ENCODE measurements at places on chromosomes 7 and 10.

- DNase-seq = no peak
Measured at GRCh38 chr10:117663750-117664149, 121.2 kb downstream of the EMX2 start.

DNA sequence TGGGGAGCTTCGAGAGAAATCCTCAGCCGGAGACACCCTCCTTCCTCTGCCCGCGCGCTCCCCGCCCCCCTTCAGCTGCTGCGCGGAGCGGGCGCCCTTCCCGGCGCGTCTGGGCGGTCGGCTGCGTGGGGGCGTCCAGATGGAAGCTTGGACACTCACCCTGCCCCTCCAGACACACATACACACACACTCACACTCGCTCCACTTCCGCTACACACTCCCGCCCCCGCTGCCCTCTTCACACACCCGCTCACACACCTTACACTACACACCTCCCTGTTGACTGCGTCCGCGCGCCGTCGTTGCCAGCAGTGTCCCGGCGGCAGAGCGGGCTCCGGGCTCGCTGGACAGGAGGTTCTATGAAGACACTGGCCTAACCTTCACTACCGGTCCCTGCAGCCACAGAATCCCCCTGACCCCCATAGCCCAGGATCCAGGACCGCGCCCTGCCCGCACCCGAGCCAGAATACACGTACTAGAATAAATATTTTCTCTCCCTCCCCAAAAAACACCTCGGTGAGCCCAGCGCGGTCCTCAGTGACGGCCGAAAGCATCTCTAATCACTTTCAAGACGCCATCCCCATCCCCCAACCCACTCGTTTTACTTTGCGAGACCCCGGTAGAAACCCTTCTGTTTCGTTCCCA, 1.1 kb upstream of the EGR2 start:
- DNase-seq = no peak

DNA sequence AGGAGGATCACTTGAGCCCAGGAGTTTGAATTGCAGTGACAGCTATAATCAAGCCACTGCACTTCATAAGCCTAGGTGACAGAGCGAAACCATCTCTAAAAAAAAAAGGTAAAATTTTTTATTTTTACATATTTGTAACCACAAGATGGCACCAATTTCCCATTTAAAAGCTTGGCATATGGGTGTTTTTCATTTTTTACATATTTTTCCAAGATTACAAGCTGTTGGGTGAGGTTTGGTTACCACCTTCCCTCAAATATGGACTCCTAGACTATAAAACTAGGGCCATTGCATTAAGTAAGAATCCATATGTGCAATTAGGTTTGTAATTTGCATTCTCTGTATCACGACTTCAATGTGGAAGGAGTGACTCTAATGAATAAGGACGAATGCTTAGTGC, 129.3 kb upstream of the ACBD5 start:
- DNase-seq = no peak

DNA sequence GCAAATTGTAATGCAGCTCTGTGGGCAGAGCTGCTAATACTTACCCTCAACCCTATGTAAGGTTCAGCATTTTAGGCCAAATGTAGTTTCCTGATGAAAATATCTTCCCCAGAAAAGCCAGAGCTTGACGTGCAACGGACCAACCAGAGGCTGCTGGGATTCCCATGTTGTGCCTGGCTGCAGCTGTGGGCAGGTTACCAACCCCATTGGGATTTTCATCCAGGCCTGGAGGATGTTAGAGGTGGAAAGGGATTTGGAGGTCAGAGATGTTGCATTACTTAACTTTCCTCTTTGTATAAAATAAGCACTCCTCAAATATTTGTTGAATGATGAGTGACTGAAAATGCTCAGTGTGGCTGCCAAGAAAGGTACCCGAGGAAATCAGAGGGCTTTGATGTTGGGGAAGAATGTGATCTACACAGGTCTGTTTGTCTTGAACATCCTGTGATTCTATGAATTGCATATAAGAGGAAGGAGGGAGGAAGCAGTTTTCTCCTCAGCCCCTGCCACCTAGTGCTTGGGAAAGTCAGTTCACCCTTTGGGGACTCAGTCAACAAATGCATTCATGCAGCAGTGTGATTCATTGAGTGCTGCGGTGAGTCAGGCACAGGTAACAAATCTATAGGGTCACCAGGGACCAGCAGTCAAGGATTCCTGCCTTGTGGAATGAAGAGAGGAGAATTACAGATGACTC, 487.2 kb downstream of the RPS24 start:
- DNase-seq = no peak

GRCh38 chr7:82323806-82324205, 119.8 kb downstream of the CACNA2D1 start:
- DNase-seq = no peak

- no peak for DNase-seq
Measured at GRCh38 chr10:110903280-110904278, 15.4 kb downstream of the BBIP1 start.

DNA sequence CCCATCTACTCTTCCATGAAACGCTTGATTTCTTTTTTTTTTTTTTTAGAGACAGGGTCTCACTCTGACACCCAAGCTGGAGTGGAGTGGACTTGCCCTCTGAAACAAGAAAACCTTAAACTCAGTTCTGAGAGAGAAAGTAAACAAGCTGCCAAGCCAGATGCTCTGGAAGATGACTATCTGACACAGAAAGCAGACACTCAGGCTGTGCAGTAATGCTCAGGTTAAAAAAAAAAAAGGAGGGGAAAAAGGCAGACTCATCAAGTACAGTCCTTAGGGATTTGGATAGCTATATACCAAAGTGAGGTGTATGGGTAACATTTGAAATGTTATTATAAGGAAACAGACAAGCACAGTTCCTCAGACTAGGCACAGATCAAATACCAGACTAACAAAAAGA, 80.5 kb downstream of the IDE start:
- no peak for DNase-seq

GRCh38 chr10:31728698-31729224, 199.9 kb downstream of the ARHGAP12 start:
- no peak for DNase-seq

GRCh38 chr7:9091282-9091681, 657.9 kb downstream of the NXPH1 start:
- no peak for DNase-seq

- DNase-seq = no peak
Measured at GRCh38 chr7:21656081-21656480, 113.2 kb downstream of the DNAH11 start.

DNA sequence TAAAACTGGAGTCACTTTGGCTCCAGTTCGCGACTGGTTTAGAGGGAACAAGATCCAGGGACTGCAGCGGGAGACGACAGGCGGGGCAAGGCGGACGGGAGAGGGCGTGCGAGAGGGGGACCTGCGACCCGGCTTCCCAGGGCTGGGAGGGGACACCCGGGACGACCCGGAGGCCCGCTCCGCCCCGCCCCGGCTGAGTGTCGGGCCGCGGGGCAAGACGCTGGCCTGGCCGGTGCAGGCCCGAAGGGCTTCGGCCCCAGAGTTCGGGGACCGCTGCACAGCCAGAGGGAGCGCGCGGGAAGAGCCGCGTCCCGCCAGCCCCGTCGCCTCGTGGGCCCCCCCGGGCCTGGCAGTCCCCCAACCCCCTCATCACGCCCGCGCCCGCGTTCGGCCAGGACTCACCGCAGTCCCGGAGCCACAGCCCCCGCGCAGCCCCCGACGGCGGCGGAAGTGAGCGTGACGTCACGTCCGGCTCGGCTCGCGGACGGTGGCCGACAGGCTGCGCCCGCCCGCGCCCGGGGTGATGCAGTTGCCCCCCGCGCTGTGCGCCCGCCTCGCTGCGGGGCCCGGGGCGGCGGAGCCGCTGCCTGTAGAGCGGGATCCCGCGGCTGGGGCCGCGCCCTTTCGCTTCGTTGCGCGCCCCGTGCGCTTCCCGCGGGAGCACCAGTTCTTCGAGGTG, at the start of the genes TUBGCP2 and ZNF511:
TUBGCP2 (minus strand) TSS at position 452 of the 679 bp plus-strand sequence. CDS start 5,931 bp downstream, outside the sequence.
ZNF511 (plus strand) TSS at position 494 of the 679 bp plus-strand sequence; CDS start at position 524, 30 bp downstream.
- DNase-seq = peak; percentile 93

DNA sequence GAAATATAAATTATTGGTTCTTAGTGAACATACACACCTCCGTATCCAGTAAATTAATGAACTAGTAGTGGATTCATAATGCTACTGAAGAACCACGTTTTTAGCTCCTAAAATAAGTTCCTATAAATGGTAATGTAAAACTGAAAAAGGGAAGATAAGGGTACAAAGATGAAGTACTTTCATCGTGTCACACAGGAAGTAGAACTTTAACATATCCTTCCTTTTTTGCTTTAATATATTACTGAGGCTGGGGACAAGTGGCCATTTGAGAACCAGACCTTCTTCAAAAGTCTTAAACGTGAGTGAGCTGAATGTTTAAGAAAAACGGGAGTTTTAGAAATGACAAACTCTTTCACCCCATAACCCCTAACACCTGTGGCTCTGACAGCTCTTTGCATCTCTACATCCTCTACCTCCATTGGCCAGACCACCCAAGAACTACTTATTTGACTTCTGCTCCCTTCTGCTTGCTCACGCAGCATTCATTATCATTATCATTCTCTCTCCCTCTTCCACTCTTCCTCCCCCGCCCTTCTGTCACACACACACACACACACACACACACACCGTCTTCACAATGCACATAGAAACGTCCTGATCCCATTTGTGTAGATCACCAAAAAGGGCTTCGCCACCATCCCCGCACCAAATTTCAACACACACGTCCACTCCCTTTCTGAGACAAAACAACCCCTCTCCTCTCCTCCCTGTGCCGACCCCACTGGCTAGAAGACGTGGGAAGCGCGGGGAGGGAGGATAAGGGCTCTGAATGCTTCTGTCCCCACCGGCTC, 677 bp downstream of the SKAP2 start:
- peak; percentile 40 for DNase-seq

DNA sequence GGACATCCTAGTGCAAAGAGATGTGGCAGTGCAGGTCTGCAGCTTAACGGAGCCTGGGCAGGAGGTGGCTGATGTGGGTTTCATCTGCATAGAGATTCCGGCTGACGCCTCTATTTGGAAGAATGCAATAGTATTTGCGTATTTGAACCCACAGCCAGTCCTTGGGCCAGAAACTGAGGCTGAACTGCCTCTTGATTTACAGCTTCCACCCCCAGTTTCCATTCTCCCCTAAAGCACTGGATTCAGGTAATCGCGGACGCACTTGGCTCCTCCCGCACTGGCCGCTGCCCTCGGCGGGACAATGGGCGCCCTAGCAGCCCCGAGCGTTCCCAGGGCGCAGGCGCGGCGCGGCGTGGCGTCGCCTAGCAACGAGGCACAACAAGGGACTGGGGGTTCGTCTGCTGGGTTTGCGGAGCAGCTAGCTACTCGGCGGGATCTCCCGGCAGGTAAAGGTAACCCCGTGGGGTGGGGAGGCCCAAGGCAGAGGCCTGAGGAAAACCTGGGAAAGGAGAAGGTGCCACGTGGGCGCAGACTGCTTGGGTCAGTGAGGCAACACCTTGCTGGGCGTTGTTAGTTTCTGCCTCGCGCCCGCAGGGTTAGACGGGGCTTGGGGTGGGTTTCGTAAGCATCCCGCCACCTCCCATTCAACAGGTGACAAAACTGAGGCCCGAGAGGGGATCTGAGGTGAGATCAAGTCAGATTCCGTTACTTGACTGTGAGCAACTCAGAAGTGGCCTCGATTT, at the start of gene ARMC3:
ARMC3 (plus strand) TSS at position 393 of the 743 bp plus-strand sequence. CDS start 3,944 bp downstream, outside the sequence.
- DNase-seq = peak; percentile 75

DNA sequence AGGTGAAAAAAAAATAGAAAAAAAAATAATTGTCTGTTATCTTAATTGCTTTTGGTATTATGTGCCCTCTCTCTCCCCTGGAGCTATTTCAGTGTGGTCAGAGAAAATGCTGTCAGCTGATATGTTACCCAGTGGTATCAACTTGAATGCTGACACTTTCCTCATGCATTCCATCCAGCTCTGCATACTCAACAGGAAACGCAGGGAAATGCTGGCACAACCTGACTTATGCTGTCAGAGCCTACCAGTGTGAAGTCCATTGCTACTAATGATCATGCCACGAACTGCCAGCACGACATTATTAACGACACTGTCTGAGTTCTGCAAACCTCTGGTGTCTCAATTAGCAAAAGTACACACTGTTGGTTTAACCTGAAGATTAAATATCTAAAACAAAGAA, 182.8 kb downstream of the ZWINT start:
- no peak for DNase-seq

GRCh38 chr10:71893920-71894319, 42.9 kb upstream of the PSAP start:
- no peak for DNase-seq

DNA sequence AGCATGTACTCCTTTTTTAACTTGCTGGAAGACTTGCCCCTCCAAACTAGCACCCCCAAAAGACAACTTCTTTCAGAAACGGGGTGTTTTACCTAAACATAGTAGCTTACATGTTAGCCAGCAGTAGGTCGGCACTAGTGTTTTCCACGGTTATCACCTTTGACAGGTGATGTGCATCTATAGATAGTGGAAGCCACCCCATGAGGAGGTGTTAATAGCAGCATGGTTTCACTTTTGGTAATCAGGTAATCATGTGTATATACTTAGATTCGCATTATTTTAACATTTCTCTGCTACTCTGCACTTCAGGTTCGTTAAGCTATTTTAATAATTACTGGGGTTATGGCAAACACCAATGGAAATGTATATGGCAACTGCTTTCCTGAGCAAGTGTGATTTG, 17.6 kb downstream of the SRI start:
- DNase-seq = no peak

DNA sequence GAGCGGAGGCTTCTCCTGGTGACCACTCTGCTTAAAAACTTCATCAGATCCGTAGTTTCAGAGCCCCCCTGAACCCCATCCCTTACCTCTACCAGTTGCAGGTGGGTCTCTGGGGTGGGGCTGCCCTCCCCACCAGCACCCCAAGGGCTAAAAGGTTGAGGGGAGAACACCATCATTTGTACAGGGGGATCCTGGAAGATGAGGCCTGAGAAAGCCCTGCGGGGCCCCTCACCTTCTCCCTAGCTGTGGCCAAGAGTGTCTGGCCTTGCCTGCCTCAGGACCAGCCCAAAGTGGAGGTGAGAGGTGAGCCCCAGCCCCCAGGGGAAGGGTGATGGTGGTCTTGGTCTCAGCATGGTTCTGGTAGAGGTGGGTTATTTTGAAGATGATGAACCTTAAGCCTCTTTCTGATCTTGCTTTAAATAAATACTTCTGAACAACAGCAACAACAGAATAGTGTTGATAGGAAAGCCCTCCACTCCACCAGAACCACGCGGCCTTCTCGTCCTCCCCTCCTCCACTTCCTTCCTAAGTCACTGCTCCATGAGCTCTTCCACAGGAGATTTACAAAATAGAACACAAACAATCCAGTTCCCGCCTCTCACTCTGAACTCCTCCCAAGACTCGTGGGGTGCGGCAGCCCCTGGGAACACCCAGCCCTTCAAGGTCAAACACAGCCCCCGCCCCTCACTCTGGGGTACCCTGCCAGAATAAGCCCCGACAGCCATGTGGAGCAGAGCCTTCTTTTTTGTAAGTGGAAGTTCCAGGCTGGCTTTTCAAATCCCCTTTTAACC, 169.1 kb downstream of the EGFR start:
- DNase-seq = no peak

- no peak for DNase-seq
Measured at GRCh38 chr7:84735677-84736076, 451.2 kb downstream of the SEMA3D start.

DNA sequence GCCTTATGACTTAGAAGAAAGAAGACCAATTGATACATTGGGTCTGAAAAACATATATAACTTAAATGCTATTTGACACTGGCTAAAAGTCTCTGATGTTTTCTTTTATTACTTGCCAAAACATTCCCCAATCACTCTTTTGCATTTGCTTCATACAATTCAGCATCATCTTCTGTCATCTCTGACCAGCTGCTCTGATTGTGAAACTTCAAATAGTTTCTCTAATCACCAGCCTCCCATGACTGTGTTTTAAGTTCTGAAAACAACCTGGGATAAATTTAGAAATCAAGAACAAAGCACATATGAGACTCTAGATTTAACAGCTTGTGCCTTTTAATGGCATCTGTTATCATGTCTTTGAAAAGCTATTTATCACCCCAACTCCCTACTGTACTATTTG, 208.4 kb upstream of the KCND2 start:
- DNase-seq = no peak

GRCh38 chr7:116242178-116242577, 31.8 kb downstream of the TES start:
- no peak for DNase-seq

Data from CD4-positive, alpha-beta T cell treated with Interleukin-12 subunit alpha and Interleukin-12 subunit beta, for 1 hour (primary cell).